ENCODE measurements at places on chromosomes 6 and 20. TPM values are rescaled to one million over a fixed set of nuclear protein-coding genes. Genes with fewer than 3 reads are reported as not detected.

DNA sequence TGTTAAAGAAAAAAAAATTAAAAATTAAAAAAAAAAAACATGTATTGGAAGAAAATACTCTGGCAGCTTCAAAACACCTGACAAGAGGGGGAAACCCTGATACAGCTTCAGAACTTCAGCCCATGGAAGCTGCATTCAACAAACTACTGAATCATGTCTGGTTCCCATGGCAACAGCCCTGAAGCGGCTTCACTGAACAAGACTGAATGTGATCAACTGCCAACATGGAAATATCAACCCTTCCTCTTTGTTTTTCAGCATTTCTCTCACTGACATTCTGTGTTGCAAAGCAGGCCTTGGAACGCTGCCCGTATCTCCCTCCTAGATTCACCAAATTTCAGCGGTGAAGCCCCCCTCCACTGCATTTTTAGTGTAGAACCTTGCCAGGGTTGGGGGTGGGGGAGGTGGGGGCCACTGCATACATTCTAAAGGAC lies 91.3 kb upstream of the SHLD1 start:
- peak; percentile 98 for DNase-seq

DNA sequence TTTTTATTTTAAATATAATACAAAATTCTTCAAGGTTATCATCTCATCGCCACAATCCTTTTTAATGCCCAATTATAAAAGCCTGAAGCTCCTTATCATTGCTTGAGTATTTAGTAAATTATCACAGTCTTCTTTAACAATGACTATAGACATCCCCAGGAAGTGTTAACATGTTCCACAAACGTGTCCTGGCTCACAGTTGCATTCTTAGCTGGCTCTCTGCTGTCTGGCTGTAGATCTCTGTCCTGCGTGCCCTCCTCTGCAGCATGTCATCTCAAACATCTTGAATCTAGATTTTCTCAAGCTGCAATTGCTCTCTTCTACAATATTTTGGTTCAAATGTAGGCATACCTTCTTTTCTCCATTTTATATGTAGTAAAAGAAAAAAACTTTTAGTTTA lies 885.2 kb downstream of the EPHA7 start:
- DNase-seq: peak; percentile 53

- DNase-seq: no peak
Measured at GRCh38 chr6:24099181-24099580, 26.8 kb upstream of the NRSN1 start.

DNA sequence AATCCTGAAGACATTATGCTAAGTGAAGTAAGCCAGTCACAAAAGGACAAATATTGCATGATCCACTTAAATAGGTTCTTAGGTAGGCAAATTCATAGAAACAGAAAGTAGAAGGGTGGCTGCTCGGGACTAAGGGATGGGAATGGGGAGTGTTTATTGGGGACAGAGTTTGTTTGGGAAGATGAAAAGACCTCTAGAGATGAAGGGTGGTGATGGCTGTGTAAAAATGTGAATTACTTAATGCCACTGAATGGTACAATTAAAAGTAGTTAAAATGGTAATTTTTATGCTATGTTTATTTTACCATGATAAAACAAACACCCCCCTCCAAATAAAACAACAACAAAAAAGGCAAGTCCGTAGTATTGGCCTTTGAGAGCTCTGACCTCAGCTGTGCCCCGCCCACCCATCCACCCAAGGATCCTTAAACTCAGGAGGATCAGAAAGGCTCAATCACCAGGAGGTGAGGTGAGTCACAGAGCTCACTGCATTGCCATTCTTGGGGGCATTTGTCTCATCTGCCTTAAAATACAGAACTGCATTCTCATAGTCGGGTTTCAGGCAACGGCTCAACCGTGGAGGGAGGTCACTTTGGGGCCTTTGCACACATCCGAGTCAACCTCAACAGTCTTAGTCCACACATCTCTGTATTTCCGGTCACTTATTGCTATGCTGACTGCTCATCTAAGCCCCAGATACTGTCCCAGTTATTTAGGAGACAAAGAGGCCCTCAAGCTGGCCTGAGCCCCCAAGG lies 96.7 kb downstream of the SLC22A23 start:
- DNase-seq: no peak

PCK1 gene
- not detected for total RNA-seq

DNA sequence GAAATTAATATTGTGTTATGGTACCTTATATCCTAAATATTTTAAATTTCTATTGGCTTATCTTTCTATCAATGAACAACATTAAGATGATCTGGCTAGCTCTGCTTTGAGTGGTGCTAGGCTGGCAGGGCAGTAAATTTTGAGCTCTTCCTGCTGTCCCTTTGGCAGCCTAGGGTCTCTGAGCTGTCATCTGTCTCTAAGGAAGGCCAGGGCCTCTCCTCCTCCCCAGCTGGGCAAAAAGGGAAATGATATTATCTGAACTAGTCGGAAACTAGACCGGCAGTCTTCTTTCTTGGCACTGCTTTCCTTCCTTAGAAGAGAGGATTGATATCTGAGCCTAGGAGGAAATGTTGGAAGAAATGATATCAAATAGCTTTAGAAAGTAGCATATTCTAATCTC lies 176.7 kb upstream of the BTBD3 start:
- DNase-seq: peak; percentile 20

- DNase-seq: peak; percentile 77
Measured at GRCh38 chr6:6811128-6812009, 222.8 kb downstream of the LY86 start.

GRCh38 chr6:111938710-111939109 lies 65.5 kb upstream of the FYN start:
- DNase-seq: peak; percentile 16

FOXP4 gene
- total RNA-seq: 5.8 TPM

HCRTR2 gene
- not detected for total RNA-seq

DNA sequence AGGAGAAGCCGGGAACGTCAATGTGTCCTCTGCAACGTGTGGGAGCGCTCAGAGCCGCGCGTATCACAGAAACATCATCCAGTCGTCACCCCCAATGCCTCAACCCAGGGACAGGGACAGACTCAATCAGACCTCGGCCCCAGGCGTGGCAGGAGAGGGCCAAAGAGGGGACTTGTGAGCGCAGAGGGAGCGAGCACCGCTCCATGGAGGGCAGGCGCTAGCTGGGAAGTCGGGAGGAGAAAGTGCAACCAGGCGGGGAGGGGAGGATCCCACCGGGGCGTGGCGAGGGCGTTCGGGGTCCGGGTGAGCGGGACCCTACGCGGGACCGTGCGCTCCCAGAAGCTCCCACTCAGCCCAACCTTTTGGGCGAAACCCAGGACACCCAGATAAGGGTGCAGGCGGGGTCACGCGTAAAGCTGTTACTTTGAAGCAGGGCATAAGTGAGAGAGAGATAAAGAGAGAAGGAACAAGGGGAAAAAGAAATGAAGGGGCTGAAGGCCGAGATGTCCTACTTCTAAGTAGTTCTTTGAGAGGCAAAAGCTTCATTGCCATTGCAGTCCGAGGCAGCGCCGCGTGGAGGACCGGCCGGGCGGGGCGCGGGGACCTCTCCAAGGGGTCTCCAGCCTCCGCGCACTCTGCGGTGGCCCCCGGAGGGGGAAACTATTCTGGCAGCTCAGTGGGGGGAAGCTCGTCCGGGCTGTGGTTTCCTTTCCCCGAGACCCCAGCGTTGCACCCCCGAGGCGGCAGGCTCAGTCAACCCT lies 862 bp upstream of the SOBP start:
- no peak for DNase-seq

TRIM40 gene
- total RNA-seq: not detected

EPB41L1 gene
- 22.4 TPM for total RNA-seq

TASP1 gene
- total RNA-seq: 6.3 TPM

DNA sequence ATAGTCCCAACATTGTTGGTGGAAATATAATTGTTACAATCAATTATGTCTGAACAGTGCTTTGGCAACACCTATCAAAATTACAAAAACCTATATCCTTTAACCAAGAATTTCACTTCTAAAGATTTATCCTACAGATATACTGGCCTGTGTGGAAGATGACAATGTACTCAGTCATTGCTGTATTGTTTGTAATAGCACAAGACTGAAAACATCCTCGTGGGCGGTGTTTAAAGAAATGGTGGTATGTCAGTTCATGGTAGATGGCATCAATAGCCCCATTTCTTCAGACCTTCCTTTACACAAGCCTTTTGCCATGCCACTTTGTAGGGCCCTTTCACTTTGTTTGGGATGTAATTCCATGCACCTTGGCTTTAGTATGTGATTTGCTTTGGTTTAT lies 9.8 kb upstream of the TPBG start:
- no peak for DNase-seq

STMND1 gene
- not detected for total RNA-seq

RBPJL gene
- total RNA-seq: not detected

DNA sequence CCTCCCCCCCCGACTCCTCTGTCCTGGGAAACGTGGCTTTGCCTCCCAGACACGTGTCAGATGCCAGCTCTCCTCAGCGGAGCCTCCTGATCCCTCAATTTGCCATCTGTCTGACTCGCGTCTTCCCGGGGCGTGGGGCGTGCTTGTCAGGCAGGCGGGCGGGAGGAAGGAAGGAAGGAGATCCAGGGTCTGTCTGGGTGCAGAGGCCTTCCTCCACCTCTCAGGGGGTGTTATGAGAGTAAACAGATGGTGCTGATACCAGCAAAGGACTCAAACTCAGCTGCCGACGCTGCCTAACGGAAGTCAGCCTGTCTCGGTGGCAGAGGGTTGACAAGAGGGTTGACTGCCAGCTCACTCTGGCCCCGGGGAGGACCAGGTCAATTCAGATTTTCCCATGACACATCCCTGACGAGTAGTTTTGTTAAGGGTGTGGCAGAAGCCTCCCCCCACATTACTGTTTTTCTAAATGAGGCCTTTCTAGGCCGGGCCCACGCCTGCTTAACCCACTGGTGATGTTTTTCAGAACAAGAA lies 17.0 kb downstream of the UQCC2 start:
- peak; percentile 55 for DNase-seq

DNA sequence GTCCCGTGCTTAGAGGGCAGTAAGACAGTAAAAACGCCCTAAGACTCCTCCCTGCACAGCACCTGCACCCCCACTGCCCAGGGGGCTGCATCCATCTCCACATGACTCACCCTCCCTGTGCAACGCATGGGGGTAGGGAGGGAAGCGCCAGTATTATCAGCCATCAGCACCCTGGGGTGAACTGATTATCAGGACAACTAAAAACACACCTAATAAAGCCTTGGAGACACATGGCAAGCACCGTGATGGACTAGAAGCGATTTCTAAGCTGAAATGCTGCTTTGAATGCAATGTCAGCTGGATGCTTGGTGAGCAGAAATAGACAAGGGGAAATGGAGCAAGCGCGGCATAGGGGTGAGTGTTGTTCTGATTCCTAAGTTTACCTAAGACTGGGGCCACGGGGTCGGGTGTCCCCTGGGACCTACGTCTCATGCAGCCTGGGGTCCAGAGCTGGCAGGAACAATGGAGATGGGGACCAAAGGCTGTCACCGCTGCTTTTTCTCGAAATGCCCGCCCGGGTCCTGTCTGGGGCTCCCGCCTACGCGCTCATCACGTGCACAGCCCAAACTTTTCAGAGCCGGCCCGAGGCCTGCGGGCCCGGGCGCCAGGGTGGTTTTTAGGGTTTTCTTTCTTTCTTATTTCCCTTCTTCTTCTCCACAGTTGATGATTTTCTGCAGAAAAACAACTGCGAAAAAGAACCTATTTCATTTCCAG lies 702 bp upstream of the TNFAIP3 start:
- no peak for DNase-seq

- DNase-seq: peak; percentile 98
Measured at GRCh38 chr6:165573671-165574070, 89.4 kb downstream of the PDE10A start.

- DNase-seq: no peak
Measured at GRCh38 chr6:152356662-152357061, 280.5 kb downstream of the SYNE1 start.

DNA sequence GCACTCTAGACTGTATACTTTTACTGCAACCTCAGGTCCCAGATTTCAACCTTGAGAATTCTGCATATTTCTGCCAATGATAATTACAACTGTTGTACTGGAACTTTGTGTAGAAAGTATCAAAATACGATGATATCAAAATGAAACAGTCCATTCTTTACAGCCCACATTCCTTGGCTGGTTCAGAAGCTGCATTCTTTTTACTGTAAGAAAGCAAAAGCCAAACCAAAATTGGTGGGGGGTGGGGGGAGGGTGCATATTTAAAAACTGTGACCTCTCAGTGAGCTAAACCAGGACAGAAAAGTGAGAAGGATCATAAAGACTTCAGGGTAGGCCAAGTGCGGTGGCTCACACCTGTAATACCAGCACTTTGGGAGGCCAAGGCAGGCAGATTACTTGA lies 41.8 kb upstream of the UBR2 start:
- no peak for DNase-seq

DNA sequence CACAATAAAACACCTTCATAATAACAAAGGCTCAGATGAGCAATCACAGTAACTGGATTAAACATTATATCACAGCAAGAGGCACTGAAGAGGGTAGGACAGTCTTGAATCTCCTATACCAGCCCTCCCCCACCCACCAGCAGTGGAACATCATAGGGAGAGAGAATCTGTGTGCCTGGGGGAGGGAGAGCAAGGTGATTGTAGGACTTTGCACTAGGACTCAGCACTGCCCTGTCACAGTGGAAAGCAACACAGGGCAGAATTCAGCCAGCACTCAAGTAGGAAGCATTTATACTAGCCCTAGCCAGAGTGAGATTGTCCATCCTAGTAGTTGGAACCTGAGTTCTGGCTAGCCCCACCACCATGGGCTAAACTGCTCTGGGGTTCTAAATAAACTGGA lies 400.2 kb downstream of the HAO1 start:
- no peak for DNase-seq

DNA sequence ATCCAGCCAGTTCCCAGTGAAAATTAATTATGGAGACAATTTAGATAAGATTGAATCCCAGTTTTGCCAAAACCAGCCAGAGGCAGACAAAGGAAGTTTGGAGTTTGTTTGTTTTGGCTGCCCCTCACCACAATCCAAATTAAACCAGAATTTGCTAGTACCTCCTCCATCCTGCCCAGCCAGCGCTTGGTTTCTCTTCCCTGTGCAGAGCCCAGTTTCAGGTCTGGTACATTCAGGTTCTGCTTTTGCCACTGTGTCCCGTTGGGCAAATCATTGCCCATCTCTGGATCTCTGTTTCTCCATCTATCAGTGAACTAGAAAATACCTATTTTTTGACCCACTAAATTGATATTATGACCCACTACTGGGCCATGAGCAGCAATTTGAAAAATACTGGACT lies 26.4 kb downstream of the FOXP4 start:
- no peak for DNase-seq

GRCh38 chr20:24419786-24420185 lies 49.6 kb upstream of the SYNDIG1 start:
- DNase-seq: no peak

- no peak for DNase-seq
Measured at GRCh38 chr20:25447671-25448070, 40.2 kb downstream of the GINS1 start.

DNA sequence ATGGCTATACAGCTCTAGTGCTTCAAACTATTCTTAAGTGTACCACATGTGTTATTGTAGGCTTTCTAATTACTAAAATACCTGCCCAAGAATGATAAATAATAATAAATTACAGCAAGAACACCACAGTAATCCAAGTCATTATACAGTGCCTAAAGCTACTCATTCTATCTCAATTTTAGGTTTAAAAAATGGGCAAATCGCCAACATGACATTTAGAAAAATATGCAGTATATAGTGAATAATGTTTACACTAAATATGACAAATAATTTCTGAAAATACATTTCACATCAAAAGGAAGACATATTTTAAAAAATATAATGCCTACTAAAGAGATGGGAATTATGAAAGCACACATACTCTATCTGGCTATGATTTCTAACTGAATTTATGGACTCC lies 91.8 kb downstream of the MAN1A1 start:
- no peak for DNase-seq

Measured in dermis microvascular lymphatic vessel endothelial cell (primary cell).